ENCODE measurements at places on chromosomes 3 and 15.

- DNase-seq, result no peak
Measured at GRCh38 chr3:72872183-72872582, 15.7 kb upstream of the GXYLT2 start.

GRCh38 chr3:94234177-94234788 lies 171.4 kb downstream of the NSUN3 start:
- peak; percentile 60 for DNase-seq

GRCh38 chr3:109804697-109805096 lies 467.4 kb upstream of the DPPA4 start:
- no peak for DNase-seq

- DNase-seq, result no peak
Measured at GRCh38 chr3:60431599-60431958, 819.7 kb downstream of the FHIT start.
